Aorta (tissue), 5 donors: ENCODE measurements at places on chromosomes 11 and 22.

DNA sequence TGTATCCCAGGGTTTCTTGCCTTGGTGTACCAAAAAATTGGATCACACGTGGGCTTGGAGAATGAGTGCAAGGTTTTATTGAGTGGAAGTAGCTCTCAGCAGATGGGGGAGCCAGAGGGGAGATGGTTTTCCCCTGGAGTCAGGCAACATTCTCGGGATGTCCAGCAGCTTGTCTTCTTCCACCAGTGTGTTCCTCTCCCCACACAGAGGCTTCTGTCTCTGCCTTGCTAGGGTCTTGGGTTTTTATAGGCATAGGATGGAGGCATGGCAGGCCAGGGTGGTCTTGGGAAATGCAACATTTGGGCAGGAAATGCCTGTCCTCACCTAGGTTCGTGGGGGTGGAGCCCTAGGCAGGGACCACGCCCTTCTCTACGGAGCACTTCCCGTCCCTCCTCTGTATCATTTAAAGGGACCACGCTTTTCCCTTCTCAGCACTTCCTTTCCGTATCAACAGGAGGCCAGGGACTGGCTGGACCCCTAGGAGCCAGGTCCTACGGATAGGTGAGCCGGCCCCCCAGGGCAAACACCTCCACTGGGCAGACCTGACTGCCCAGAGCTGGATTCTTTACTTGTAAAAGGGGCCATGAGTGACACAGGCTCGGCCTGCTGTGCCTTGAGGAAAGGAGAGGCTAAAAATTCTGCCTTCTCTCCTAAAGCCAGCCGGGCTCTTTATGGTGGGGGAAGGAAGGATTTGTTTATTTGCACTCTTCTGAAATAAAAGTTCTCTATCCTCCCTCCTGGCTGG lies 55.3 kb upstream of the CCDC188 start:
- DNase-seq, result peak; percentile 87

- DNase-seq, result no peak
These were observed 42.3 kb upstream of the RBX1 start for GRCh38 chr22:40908895-40909294.

DNA sequence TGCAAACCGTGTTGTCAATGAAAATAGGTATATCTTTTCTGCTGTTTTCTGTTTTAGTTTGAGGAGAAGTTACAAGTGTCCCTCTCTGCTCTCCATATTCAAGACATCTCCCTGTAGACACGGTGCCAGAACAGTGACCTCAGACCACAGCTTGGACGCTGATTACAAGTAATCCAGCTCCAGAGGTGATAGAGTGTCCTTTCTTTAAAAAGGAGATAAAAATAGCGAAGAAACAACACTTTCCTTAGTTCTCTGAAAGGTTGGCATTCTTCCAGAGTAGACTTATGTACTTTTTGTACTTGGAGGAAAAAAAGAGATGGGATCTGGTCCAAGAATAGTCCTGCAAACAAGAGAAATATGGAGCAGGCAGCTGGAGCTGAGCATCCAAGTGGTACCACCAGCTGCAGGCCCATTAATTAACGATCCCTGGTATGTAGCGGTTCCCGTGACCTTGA lies 43.0 kb upstream of the WT1 start:
- DNase-seq, result no peak

GRCh38 chr22:19410941-19411689 lies 20.4 kb downstream of the HIRA start:
- DNase-seq, result no peak

DNA sequence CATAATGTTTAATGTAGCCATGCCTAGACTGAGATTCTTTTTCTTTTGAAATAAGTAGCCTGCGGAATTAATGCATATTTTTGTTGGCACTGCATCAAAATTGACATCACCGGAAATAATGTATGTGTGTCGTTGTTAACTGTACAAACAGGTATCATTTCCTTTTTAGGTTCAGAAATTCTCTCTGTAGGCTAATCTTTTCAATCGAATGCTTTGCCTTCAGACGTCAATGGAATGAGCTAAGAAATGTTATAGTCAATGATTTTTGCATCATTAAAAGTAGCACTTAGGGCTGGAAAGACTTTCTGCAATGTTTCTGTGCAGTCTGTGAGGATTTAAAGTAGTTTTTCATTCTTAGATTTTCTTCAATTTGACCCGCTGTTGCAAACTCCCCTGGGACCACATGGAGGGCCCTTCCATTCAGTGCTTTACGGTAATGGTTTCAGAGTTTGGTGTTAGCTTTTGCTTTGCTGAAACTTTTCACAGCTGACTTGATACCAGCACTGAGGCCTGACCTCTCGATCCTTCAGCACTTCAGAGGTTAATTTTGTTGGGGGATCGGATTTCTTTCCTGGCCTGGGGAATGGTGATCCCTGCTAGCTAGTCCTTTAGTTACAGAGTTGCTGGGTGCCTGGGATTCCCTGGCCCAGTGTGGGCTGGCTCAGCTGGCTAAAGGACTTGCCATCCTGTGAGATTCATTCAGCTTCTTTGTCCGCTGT lies 137.8 kb downstream of the DBX1 start:
- no peak for DNase-seq

- DNase-seq, result no peak
These were observed 768 bp upstream of the CDKN1C start for GRCh38 chr11:2886191-2886894.

DNA sequence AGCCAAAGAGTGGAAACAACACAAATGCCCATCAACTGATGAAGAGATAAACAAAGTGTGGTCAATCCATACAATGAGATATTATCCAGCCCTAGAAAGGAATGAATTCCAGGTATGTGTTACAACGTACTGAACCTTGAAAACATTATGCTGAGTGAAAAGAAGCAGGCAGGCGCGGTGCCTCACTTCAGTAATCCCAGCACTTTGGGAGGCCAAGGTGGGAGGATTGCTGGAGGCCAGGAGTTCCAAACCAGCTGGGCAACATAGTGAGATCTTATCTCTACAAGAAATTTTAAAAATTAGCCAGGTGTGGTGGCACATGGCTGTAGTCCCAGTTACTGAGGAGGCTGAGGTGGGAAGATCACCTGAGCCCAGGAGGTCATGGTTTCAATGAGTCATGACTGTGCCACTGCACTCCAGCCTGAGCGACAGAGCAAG lies 24.6 kb upstream of the TESMIN start:
- DNase-seq, result no peak

DNA sequence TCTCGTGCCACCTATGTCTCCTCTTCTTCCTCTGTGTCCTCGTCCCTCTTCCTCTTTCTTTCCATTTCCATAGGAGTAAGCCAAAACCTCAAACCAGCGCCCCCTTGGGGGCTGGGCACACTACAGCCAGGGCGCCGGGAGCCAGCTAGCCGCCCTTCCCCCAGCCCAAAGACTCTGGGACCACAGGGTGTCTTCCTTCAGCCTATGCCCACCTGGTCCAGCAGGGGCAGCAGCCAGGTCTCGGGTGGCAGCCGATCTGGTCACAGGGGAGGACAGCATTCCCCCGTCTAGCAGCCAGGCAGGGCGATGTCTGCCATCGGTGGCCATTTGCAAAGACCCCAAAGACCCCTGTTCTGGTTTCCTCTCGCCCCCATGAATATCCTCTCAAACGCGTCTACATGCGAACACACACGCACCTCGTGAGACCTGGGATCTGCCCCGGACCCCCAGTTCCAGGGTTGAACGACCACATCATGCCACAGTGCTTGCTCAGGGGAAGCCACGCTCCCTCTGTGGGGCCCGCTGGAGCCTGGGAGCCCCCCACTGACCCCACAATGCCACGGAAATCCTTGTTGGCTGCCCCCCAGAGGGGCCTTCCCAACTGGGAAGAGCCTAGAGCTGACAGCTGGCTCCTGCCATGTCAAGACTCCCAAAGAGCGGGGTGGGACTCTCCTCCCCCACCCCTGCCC lies 546.0 kb upstream of the CCDC179 start:
- no peak for DNase-seq

DNA sequence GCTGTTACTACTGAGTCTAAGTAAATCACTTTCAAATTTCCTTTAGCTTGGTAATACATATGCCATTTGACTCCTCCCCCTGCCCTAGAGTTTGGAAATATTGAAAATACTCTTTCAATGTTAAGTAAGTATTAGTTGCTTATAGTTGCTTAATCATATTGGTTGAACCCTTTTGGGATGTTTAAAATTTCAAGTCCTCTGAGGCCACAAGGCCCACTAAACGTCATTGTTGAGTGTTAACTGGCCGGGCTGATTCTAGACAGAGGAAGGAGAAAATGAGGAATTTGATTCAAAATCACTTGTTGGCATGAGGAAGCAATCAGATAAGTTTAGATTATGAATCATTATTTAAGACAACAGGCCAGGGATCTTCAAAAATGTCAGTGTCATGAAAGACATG lies 8.5 kb downstream of the NAV2 start:
- no peak for DNase-seq

DNA sequence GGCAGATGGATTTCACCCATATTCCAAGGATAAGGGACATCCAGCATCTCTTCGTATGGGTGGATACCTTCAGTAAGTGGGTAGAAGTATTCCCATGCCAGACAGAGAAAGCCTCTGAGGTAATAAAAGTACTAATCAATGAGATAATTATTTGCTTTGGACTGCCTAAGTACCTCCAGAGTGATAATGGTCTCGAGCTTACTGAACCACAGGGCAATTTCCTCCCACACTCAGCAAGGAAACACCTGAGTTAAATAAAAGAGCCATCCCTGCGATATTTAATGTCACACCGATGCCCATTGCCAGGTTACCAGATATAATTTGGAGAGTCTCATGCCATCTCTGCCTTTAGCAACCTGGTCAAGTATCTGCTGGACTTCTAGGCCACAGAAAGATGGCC lies 70.6 kb upstream of the MPEG1 start:
- no peak for DNase-seq

DNA sequence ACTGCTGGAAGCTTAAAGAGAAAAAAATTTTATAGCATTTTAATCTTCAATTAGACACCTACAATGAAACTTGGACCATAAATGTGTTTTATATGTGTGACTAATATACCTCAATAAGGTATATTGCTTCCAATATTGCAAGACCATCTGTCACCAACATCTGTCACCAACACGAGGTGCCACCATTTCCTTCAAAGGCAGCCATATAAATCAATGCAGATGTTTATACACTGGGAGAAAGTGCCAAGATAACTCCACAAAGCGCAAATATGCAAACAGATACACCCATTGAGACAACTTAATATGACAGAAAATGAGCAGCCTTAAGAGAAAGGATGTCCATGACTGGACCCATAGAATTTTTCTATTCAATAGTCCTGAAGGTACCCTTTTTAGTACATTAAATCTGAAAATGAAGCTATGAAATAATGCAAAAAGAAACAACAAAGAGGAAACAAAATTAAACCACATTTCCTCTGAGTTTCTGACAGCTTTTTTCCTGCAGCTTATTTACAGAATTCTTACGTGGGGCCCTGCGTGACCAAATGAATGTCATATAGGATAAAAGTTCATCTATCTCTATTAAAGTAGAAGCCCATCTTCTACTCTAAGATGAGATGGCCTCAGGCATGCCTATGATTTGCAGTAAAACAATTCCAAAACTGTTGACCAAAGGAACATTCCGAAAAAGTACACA lies 12.5 kb downstream of the MPZL3 start:
- DNase-seq, result no peak

DNA sequence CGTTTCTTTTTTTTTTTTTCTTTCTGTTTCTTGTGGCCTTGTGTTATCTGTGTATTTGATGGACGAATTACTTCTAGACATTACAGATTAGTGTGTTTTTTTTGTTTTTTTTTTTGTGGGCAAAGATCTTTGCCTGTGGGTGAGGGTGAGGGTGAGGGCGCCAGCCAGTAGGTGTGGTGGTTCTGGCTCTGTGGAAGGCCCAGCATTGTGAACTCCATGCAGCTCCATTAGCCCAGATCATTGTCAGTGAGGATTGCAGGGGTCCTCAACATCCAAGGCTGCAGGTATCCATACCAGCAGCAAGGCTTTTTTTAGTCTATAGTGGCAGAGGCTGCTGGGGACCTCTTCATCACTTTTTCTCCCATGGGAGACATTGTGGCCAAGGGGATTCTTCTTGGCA lies 13.7 kb downstream of the BIRC2 start:
- no peak for DNase-seq

DNA sequence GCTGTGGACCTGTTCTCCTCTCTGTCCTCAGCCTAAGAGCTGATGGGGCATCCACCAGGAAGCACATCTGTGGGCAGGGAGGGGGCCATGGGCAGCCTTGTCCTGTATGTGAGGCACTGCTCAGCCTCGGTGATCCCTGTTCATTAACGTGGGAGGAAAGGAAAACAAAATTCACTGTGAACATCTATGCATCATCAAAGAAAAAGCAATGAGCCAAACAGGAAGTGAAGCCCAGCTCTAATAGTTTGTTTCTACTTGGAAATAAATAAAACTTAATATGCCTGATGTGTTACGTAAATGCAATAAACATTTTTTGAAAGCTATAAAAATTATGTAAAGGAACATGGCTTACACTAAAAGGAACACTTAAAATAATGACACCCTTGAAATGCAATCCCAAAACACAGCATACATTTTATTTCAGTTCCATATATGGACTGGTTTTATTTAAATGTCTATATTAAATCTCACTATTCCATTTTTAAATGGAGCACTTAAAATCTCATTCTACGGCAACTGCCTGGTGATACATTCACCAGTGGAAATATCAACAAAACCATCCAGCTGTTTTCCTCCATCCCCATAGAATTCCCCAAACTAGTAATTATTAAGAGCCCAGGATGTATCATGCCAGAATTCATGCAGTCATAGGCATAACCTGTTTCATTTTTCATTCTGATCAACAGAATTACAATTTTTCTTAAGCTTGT lies 78.3 kb downstream of the ZNF280B start:
- no peak for DNase-seq

GRCh38 chr11:2898366-2899079 lies 12.9 kb upstream of the CDKN1C start:
- DNase-seq, result no peak

DNA sequence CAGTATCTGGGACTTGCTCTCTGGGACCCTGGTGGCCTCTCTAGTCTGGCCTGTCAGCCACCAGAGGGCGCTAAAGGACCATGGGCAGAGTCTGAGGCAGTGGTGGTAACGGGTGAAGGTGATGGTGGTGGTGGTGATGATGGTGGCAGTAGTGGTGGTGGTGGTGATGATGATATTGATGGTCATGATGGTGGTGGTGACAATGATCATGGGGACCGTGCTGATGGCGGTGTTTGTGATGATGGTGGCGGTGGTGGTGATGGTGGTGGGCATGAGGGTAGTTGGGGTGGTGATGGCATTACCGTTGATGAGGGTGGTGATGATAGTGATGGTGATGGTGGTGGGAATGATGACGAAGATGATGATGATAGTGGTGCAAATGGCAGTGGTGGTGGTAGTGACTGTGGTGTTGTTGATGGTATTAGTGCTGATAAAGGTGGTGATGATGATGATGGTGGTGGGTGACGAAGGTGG lies 16.0 kb downstream of the TRPM5 start:
- DNase-seq, result peak; percentile 80

- DNase-seq, result no peak
These were observed 15.4 kb downstream of the TCIRG1 start for GRCh38 chr11:68053981-68054812.

GRCh38 chr11:8340296-8340695 lies 76.6 kb upstream of the LMO1 start:
- DNase-seq, result no peak

DNA sequence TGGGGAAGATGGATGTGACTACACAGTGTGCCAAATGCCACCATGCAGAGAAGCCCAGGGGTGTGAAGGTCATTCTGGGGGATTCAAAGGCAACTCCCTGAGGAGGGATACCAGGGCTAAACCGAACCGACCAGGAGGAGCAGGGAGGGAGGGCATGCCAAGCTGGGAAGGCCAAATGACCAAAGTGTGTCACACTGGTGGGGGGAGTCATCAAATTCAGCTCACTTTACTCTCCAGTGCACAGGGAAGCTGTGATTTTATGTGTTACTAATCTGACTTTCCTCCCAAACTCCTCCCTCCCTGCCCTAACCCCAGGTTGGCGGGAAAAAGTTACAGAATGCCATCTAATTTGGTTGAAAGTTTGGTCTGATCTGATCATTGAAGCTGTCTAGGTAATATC lies 29.7 kb upstream of the TSKU start:
- DNase-seq, result peak; percentile 10
